Activated CD8-positive, alpha-beta T cell treated with anti-CD3 and anti-CD28 coated beads, Interleukin-2, amount 10 ng/mL, durations not matched to agents 7 days and 5 days (primary cell): ENCODE measurements at places on chromosomes 4 and X. TPM values are rescaled to one million over a fixed set of nuclear protein-coding genes. Genes with fewer than 3 reads are reported as not detected.

DNA sequence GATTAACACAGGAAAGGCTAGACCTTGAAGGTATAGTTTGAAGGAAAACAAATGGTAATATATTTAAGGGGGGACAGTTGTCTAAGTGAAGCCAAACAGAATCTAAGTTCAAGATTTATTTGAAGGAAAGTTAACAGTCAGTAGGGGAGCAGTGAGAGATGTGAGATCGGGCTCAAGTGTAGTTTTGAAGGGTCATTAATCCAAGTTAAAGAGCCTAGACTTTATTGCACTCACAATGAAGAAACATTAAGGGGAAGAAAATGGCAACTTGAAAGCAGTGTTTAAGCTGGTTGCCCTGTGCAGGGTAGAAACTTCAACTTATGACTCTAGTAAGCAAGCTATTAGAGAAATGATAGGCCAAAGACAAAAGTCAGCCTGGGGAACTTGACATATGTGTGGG lies 1952.2 kb downstream of the PCDH7 start:
- no peaks in the 10 kb centered on the region for H3K36me3 ChIP-seq
- H3K27ac ChIP-seq, result no peak overlapping the region
- H3K4me1 ChIP-seq, result no peaks in the 10 kb centered on the region
- no peak for DNase-seq

DNA sequence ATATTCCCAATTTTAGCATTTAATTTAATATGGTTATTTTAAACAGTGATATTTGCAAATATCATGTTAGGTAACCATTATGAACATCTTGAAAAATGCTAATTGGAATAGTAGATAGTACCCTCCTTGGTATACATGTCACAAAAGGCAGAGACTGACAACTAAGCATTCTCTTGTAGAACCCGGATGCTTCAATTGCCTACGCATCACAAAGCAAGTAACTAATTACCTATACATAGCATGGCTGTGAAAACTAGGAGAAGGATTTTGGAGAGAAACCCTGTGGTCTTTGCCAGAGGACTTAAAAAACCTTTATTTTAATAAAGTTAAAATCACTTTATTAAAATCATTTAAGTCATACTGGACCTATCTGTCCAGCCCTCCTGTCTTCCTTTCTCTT lies 764.1 kb upstream of the TENM3 start:
- H3K36me3 ChIP-seq, result no peaks in the 10 kb centered on the region
- H3K27me3 ChIP-seq, result no peaks in the 10 kb centered on the region
- H3K4me1 ChIP-seq, result no peaks in the 10 kb centered on the region
- no peak for DNase-seq

GRCh38 chr4:153466949-153467896 lies 1.1 kb downstream of the TMEM131L start:
- peak overlapping the region; percentile 89 for H3K27ac ChIP-seq
- peaks cover 49% of the 10 kb centered on the region for H3K36me3 ChIP-seq
- no peaks in the 10 kb centered on the region for H3K27me3 ChIP-seq
- peak overlapping the region; percentile 96 for H3K4me3 ChIP-seq
- DNase-seq, result peak; percentile 65

DNA sequence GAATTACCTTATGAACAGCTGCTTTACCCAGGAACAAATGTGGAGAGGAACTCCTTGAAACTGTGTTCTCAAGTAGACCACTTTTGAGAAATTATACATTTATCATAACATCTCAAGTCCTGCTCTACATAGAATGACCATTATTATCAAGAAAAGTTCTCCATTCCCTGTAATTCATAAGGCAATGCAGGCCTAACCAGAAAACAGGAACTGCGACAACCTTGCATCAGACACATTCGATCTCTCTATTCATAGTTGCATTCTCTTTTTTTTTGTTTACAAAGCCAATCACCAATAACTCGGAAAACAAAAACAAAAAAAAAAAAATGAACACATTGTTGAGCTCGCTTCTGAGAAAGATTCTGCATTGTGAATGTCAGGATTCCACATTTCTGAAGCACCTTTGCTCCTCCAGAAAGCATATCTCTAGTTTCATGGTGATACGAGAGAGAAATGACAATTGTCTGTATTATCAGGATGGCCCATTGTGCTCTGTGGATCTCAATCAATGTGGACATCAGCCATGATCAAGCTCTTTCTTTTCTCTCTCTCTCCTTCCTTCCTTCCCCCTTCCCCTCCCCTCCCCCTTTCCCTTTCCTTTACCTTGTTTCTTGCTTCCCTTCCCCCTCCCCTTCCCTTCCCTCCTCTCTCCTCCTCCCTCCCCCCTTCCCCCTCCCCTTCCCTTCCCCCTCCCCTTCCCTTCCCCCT lies 32.4 kb upstream of the CD99 start:
- H3K27ac ChIP-seq, result no peak overlapping the region
- H3K27me3 ChIP-seq, result no peaks in the 10 kb centered on the region
- H3K4me3 ChIP-seq, result no peak overlapping the region
- no peaks in the 10 kb centered on the region for H3K36me3 ChIP-seq
- H3K4me1 ChIP-seq, result no peaks in the 10 kb centered on the region
- DNase-seq, result no peak

Gene FAT4
- not detected for total RNA-seq

Gene CYTL1
- not detected for total RNA-seq

Gene GAGE12E
- total RNA-seq, result not detected

Gene UGT2B10
- not detected for total RNA-seq

Gene ESX1
- not detected for total RNA-seq
